Right lung (tissue), 10 donors: ENCODE measurements at places on chromosomes 16 and 17.

- no peak for DNase-seq
Measured at GRCh38 chr17:74892013-74892841, 1.2 kb downstream of the FADS6 start.

DNA sequence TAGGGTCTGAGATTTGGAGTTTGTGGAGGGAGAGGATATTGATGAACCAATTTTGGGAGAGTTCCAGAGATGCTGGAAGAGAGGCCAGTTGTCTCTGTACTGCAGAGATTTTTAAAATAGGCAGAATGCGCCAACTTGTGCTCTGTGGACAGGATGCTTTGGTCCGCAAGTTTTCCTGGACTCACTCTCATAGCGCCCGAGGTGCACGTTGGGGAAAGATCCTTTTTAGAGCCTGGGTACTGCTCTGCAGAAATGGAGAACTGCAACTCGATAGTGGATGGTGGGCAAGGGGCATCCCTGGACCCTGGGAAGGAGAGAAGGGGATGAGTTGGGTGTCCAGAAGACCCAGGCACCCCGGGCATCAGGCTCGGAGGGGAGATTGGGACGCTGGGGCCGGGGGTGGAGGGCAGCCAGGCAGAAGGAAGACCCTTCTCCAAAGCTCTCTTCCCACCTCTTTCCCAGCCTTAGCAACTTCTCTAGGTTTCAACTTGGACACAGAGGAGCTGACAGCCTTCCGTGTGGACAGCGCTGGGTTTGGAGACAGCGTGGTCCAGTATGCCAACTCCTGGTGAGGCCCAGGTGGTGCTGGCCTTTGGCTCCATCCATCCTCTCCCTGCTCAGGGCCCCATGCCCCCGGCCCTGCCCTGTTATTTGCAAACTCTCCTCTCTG lies 590 bp downstream of the ITGAX start:
- no peak for DNase-seq

DNA sequence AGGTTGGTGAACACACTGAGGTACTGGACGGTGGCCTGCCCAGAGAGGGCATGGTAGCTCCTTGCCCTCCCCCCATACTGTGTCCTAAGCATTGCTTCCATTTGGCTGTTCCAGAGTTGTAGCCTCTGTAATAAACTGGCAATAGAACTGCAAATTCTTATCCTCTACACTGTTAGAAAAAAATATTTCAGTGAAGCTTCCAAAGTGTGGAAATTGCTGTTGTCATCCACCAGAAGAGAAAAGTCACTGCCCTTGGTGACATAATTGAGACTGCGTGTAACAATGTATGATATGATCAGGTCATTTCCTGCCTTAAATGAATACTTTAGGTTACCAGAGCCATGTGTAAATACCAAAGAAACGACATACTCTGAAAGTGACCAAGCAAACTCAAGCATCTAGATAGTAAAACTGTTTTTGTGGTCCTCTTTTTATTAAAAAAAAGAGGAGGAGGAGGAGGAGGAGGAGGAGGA lies 65.9 kb downstream of the CEP95 start:
- no peak for DNase-seq

DNA sequence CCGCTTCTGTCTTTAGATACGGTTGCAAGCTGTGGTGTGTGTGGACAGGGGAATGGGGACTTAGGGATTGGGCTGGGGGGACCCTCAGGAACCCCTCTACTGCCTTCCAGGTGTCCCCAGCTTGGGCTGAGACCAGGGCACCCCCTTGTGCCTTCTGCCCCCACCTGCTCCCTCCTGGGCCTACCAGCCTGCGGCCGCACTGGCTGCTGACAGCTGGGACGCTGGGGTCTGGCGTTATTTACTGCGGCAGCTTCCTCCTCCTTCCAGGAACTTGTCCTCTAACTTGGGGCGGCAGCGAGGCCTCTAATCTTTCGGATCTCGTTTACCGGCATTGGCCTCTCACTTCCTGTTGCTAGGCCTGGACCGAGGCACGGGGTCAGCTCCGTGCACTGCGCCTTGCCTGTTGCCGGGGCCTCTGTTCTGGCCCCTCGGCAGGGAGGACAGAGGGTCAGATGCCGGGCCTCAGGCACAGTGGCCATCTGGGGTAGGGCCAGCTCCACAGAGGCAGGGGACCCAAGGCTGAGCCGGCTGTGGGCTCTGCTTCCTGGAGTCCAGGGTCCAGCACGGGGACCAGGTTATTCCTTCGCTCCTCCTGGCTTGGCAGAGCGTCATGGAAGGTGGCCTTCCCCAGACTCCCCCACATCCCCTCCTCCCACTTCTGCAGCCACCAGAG lies 31.8 kb downstream of the TMEM235 start:
- no peak for DNase-seq

- DNase-seq: no peak
Measured at GRCh38 chr17:9286434-9286833, 265.1 kb downstream of the NTN1 start.

GRCh38 chr16:27301236-27301861 lies 12.4 kb upstream of the IL4R start:
- no peak for DNase-seq

- DNase-seq: no peak
Measured at GRCh38 chr17:81543339-81543675, 8.8 kb downstream of the FAAP100 start.

GRCh38 chr16:70588565-70588964 lies 57.8 kb upstream of the IL34 start:
- DNase-seq: no peak

- no peak for DNase-seq
Measured at GRCh38 chr17:71337938-71338337, 782.9 kb upstream of the SOX9 start.

DNA sequence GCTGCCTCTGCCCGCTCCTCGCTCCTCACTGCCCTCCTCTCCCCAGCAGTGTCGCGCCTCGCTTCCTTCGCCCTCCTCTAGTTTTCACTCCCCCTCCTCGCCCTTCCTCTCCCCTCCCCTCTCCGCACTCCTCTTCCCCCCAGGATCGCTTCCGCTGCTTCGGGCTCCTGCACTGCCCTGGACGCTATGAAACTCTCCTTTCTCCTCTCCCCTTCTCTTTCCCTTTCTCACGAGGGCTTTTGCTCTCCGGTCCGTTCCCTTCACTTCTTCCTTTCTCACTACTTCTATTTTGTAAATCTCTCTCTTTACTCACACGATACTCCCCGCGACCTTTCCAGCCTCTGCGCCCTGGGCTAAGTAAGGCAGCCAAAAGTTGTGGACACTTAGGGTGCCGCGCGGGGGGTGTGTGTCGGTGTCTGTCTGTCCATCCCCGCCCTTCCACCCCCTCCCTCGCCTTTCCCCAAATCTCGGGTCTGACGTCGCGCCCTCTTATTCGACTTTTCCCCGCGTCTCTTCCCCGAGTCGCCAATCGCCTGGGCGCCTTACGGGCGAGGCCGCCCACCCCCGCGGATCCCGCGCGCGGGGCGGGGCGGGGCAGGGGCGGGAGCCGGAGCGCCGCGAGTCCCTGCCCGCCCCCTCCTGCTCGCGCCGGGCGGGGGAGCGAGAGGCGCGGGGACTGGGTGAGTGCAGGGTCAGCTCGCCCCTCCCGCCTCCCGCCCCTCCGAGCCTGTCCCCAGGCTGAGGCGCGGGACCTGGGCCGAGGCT lies at the start of gene IRX3:
TSS of gene IRX3 (minus strand) at position 422 of the 765 bp plus-strand sequence. CDS start 737 bp downstream, outside the sequence.
- peak; percentile 83 for DNase-seq

GRCh38 chr17:12856416-12856815 lies 67.1 kb downstream of the ARHGAP44 start:
- DNase-seq: no peak
